ENCODE measurements at places on chromosomes 16 and 17.

DNA sequence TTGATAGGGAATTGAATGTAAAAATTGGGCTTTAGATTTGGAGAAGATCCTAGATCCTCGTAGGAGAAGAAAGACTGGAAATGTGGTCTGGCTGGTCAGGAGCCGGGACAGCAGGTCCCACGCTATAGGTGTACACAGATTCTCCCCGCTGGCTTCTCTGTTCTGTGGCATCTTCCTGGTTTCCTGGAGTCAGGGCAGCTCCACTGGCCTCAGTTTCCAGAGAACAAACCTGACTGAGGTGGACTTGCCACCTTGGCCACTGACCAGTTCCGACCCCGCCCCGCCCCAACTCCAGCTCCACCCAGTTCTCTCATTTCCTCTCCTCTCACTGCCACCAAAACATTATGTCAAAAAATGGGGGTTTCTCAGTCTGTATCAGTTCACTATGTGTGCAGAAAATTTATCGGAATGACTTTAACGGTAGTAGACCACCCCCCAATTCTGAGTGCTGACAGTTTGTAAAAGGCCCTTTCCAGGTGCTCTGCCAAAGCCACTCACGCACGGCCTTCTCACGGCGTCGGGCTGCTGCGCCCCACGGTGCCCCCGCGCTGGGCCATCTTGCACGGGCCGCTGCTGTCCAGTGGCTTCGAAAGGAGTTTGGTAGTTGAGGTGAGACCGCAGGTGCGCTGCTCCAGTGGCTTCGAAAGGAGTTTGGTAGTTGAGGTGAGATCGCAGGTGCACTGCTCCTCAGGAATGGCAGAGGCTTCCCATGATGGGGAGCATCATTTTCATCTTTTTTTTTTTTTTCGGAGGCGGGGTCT lies 161.4 kb upstream of the CHMP6 start:
- DNase-seq, result no peak
- no peaks in the 10 kb centered on the region for H3K27me3 ChIP-seq
- H3K4me3 ChIP-seq, result no peak overlapping the region
- no peaks in the 10 kb centered on the region for H3K4me1 ChIP-seq
- no peaks in the 10 kb centered on the region for H3K36me3 ChIP-seq

DNA sequence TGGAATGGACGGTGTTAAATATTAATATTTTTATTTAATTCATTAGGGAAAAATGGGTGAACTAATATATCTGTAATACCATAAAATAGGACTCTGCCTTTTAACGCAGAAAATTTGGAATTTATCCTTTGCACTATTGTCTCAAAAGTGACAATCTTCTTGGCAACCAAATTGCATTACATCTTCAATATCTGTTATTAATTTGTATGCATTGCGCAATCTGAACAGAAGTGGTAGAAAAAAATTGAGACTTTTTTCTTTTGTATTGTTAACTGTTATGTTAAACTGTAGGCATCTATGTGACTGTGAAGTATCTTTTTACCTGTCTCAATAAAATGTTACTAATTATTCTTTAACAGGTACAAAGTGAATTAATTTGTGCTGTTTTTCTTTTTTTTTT lies 55.6 kb downstream of the PPM1E start:
- H3K4me1 ChIP-seq, result no peaks in the 10 kb centered on the region
- no peak overlapping the region for H3K27ac ChIP-seq
- no peak overlapping the region for H3K4me3 ChIP-seq
- H3K36me3 ChIP-seq, result no peaks in the 10 kb centered on the region
- H3K27me3 ChIP-seq, result no peaks in the 10 kb centered on the region

DNA sequence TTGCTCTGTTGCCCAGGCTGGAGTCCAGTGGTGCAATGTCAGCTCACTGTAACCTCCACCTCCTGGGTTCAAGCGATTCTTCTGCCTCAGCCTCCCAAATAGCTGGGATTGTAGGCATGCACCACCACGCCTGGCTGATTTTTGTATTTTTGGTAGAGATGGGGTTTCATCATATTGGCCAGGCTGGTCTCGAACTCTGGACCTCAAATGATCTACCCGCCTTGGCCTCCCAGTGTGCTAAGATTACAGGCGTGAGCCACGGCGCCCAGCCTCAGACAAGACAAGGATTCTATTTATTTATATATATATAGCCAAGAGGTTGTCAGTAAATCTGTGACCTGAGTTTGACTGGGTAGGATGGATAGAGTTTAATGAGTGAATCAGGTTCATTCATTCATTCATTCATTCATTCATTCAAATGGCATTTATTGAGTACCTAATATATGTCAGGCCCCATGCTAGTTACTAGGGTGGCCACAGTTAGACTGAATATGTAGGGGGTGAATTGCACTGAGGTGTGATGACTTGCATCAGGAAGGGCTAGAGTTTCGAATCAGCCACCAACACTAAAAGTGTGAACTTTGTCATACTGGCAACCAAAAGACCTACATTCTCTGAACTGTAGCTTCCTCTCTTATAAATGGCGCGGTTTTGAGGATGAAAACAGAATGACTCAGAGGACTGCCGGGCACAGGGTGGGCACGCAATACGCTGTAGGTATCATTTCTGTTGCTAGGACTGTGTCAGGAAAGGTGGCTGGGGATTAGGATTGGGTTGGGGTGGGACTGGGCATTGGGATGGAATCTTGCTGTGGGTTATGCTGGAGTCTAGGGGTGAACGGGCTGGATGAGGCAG lies 37.8 kb downstream of the ITGAE start:
- no peaks in the 10 kb centered on the region for H3K4me1 ChIP-seq
- no peaks in the 10 kb centered on the region for H3K27me3 ChIP-seq
- no peak overlapping the region for H3K27ac ChIP-seq
- DNase-seq, result no peak
- no peaks in the 10 kb centered on the region for H3K36me3 ChIP-seq

DNA sequence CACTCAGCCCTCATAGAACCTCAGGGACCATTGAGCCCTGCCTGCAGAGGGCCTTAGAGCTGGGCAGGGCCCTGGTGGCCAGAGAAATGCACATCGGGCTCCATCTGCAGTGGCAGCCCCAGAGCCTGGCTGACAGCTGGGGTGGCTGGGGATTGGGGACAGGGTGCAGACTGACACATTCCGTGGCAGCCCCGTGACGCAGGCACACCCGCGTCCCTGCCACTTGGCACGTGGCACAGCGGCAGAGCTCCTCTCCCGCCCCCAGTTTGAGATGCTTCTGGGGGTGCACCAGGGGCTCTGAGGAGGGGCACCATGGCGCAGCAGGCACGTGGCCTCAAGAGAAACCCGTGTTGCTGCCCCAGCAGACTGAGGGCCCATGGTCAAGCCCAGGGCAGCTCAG lies 2.2 kb downstream of the FBXL16 start:
- H3K36me3 ChIP-seq, result no peaks in the 10 kb centered on the region
- DNase-seq, result no peak
- no peak overlapping the region for H3K4me3 ChIP-seq
- H3K27me3 ChIP-seq, result peaks cover 84% of the 10 kb centered on the region

- H3K4me1 ChIP-seq, result peaks cover 13% of the 10 kb centered on the region
- H3K36me3 ChIP-seq, result no peaks in the 10 kb centered on the region
- H3K4me3 ChIP-seq, result no peak overlapping the region
- DNase-seq, result no peak
- no peak overlapping the region for H3K27ac ChIP-seq
- H3K27me3 ChIP-seq, result no peaks in the 10 kb centered on the region
Measured at GRCh38 chr17:34443619-34444469, 80.8 kb upstream of the CCL1 start.

GRCh38 chr17:9790889-9791876 lies at the start of gene DHRS7C:
Gene DHRS7C, minus strand, starts transcription at chr17:9791592. Its CDS starts 308 bp downstream, at chr17:9791284.
- peak; percentile 68 for DNase-seq
- H3K36me3 ChIP-seq, result no peaks in the 10 kb centered on the region
- no peak within 1 kb of the TSS for H3K4me3 ChIP-seq
- H3K27me3 ChIP-seq, result no peaks in the 10 kb centered on the region
- H3K27ac ChIP-seq, result peak within 1 kb of the TSS; percentile 57

DNA sequence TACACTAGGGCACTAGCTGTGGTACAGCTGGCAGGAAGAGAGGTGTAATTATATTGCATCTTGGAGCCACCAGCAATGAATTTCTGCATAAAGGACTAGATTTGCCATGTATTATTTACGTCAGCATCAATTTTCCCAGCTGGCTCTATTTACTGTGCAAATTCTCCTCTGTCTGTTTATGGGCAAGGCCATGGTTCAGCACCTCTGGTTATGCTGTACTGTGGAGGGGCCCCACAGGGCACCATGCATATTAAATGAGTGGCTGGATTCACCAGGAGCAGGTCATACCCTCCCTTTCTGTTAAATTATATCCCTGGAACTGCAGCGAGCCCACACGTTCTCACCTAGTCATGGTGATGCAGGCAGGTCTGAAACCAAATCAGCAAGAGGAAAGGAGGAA lies 19.8 kb downstream of the RAD51D start:
- no peak overlapping the region for H3K4me3 ChIP-seq
- no peak for DNase-seq
- H3K27ac ChIP-seq, result no peak overlapping the region

DNA sequence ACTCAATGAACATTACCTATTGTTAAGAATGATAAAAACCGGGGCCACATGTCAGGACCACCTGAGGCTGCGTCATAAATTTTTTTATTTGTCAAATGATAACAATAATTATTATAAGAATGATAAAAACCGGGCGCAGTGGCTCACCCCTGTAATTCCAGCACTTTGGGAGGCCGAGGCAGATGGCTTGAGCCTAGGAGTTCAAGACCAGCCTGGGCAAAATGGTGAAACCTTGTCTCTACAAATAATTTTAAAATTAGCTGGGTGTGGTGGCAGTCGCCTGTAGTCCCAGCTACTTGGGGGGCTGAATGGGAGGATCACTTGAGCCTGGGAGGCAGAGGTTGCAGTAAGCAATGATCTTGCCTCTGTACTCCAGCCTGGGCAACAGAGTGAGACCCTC lies 816 bp upstream of the SHMT1 start:
- no peaks in the 10 kb centered on the region for H3K27me3 ChIP-seq
- peaks cover 2% of the 10 kb centered on the region for H3K4me1 ChIP-seq
- H3K4me3 ChIP-seq, result no peak overlapping the region
- no peak for DNase-seq
- no peaks in the 10 kb centered on the region for H3K36me3 ChIP-seq

DNA sequence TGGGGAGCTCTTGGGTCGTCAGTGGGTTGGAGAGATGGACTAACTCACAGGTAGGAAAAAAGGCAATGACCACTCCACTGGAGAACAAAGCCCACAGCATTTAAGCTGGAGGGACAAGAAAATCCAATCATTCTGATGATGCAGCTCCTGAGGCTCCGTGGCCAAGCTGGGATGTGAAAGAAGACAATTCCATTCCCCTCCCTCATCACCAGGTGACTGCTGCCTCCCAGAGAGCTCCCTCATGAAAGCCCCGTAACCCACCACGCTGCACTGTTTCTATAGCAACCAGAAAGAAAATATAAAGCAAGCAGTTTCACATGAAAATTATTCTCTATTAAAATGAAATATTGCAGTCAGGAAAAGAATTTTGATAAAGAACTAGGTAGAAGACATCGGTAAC lies 15.2 kb downstream of the ANKRD11 start:
- H3K36me3 ChIP-seq, result no peaks in the 10 kb centered on the region
- peaks cover 84% of the 10 kb centered on the region for H3K4me1 ChIP-seq
- no peak overlapping the region for H3K4me3 ChIP-seq
- no peak overlapping the region for H3K27ac ChIP-seq

DNA sequence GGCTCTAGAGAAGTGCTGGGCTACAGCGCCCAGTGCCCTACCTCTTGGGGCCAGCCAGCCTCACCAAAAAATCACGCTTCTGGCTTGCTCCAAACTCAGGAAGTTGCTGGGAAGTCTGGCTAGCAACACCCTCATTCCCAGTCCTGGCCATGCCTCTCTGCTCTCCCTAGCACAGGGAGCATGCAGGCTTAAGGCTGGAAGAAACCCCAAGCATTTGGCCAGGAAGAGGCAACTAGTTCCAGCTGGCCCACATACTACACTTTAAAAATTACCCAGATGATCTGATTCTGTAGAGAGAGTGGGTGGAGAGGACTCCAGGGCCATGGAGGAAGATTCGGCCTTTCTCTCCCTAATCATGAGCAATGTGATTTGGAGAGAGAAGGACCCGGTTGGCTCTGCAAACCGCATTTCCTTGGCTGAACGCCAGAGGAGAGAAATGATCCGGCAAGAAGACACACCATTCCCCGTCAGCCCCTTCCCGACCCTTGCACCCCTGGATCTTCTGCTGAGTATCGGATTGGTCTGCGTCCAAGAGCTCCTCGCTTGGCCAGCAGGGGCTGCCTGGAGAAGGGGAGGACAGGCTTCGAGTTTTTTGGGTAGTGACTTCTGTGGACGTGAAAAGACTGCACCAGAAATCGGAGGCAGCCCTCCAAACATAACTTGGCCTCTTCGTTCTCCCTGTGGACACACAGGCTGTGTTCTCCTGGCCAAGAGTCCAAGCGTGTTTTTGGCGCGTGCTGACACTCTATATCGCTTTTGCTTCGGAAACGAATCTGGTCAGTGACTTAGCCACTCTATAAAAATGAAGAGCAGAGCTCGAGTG lies 406.3 kb downstream of the WWOX start:
- peaks cover 36% of the 10 kb centered on the region for H3K4me1 ChIP-seq
- no peaks in the 10 kb centered on the region for H3K36me3 ChIP-seq
- peak overlapping the region; percentile 62 for H3K27ac ChIP-seq
- DNase-seq, result peak; percentile 77
- H3K4me3 ChIP-seq, result no peak overlapping the region

- peak; percentile 89 for DNase-seq
- no peaks in the 10 kb centered on the region for H3K4me1 ChIP-seq
- no peak overlapping the region for H3K4me3 ChIP-seq
- peaks cover 53% of the 10 kb centered on the region for H3K36me3 ChIP-seq
Measured at GRCh38 chr16:89909777-89910716, 8.6 kb upstream of the MC1R start.

GRCh38 chr16:57527610-57528360 lies 8.6 kb downstream of the CCDC102A start:
- H3K36me3 ChIP-seq, result peaks cover 17% of the 10 kb centered on the region
- no peaks in the 10 kb centered on the region for H3K27me3 ChIP-seq
- DNase-seq, result no peak
- H3K4me3 ChIP-seq, result no peak overlapping the region
- H3K4me1 ChIP-seq, result peaks cover 1% of the 10 kb centered on the region

DNA sequence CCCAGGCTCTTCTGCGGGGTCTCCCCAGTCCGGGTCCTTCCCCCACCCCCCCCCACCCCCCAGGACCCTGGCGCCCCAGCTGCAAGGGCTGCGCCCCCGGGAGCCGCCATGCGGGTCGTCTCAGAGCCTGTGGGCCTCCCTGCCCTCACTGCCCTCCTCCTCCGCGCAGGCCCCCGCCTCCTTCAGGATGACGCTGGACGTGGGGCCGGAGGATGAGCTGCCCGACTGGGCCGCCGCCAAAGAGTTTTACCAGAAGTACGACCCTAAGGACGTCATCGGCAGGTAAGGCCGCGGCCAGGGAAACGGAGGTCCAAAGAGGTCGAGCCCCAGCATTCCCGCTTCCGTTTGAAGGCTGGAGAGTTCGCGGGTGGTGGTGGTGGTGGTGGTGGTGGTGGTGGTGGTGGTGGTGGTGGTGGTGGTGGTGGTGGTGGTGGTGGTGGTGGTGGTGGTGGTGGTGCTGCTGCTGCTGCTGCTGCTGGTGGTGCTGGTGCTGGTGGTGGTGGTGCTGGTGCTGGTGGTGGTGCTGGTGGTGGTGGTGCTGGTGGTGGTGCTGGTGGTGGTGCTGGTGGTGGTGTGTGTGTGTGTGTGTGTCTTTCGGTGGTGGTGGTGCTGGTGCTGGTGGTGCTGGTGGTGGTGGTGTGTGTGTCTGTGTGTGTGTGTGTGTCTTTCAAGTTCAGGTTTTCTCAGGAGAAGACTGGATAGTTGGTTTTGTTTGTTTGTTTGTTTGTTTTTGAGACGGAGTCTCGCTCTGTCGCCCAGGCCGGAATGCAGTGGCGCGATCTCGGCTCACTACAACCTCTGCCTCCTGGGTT lies 615 bp downstream of the PHKG2 start:
- H3K27me3 ChIP-seq, result no peaks in the 10 kb centered on the region
- no peaks in the 10 kb centered on the region for H3K4me1 ChIP-seq

Data from heart left ventricle (tissue), 16 donors.